Mesothelial cell of epicardium (in vitro differentiated cells): ENCODE measurements at places on chromosomes 2 and 18. TPM values are rescaled to one million over a fixed set of nuclear protein-coding genes. Genes with fewer than 3 reads are reported as not detected.

GALNT3 gene
- 8.2 to 10.1 TPM (median 8.3 TPM) in 3 replicates for total RNA-seq

L3MBTL4 gene
- 15.9 to 18.5 TPM (median 17.5 TPM) in 3 replicates for total RNA-seq

ADD2 gene
- total RNA-seq: 1.3 to 2.0 TPM (median 1.3 TPM) in 3 replicates

DNA sequence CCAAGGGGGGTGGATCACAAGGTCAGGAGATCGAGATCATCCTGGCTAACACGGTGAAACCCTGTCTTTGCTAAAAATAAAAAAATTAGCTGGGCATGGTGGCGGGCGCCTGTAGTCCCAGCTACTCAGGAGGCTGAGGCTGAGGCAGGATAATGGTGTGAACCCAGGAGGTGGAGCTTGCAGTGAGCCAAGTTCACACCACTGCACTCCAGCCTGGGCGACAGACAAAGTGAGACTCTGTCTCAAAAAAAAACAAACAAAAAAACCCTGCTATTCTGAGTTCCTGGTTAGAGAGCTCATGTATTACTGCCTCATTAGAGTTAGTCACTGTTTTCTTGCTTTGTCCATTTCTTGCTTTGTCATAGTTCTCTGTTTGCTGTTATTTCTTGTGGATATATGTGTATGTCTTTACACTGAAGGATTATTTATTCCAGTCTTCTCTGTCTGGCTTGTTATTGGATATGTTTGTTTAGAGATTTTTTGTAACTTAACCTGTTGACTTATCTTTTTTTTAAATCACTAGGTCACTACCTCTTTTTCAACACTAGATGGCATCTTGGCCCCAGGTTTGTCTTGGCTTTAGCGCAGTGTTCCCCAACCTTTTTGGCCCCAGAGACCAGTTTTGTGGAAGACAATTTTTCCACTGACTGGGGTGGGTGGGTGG lies 17.0 kb downstream of the TTLL4 start:
- DNase-seq: no peak

ABCG8 gene
- total RNA-seq: not detected in 3 replicates

DNA sequence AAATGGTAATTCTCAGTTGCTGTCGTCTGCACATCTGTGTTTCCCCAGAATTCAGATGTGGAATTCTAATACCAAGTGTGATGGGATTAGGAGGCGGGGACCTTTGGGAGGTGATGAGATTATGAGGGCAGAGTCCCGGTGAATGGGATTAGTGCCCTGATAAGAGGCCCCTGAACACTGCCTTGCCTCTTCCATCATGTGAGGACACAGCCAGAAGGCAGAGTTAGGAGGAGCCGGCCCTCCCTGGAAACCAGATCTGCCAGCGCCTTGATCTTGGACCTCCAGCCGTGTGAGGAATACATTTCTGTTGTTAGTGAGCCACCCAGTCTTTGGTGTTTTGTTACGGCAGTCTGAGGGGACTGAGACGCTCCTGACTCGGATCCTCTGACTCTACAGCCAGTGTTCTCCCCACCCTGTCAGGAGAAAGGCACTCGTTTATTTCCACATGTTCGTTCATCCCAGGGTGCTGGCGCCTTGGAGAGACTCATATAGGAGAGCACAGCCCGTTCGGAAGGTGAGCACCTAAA lies 395.0 kb downstream of the ZNF516 start:
- DNase-seq: no peak

GRCh38 chr18:43780782-43781340 lies 503.6 kb upstream of the SYT4 start:
- no peak for DNase-seq

DNA sequence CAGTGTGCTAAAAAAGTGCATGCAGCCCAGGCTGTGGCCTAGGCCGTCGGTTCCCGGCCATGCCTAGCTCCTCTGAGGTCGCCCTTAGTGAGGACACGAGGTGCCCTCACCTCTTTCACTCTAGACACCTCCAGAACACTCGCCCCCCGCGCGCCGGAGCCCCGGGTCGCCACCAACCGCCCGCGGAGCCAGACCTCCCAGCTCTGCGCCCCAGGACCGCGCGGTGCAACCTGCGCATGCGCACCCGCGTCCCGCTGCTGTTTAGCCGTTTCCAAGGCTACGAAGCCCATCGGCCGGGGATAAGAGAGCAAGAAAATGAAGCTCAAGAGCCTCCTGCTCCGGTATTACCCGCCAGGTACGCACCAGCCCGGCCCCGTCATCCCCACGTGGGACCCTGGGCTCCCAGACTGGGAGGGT lies at the start of gene DAW1:
DAW1 (plus strand) TSS at position 257 of the 417 bp plus-strand sequence; CDS start at position 316, 59 bp downstream.
- peak; percentile 73 for DNase-seq

GPR55 gene
- total RNA-seq: not detected in 3 replicates

GRCh38 chr18:58671111-58671631 lies at the start of gene MALT1:
TSS of gene MALT1 (plus strand) at chr18:58671465. CDS start at chr18:58671644, 179 bp downstream.
- DNase-seq: peak; percentile 99

- no peak for DNase-seq
Measured at GRCh38 chr18:770583-770961, 41.5 kb downstream of the YES1 start.

DNA sequence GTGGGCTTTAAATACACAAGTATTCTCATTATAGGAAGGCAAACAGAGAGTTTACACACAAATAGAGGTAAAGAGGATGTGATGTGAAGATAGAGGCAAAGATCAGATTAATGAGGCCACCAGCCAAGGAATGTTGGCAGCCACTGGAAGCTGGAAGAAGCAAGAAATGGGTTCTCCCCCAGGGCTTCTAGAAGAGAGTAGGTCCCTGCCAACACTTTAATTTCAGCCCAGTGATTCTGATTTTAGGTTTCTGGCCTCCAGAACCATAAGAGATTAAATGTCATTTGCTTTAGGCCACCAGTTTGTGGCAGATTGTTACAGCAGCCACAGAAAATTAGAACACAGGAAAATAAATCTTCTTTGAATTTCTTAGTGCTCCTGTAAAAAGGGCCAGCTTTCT lies 916.7 kb downstream of the CPS1 start:
- no peak for DNase-seq

AMMECR1L gene
- 23.1 to 24.6 TPM (median 24.1 TPM) in 3 replicates for total RNA-seq

DNA sequence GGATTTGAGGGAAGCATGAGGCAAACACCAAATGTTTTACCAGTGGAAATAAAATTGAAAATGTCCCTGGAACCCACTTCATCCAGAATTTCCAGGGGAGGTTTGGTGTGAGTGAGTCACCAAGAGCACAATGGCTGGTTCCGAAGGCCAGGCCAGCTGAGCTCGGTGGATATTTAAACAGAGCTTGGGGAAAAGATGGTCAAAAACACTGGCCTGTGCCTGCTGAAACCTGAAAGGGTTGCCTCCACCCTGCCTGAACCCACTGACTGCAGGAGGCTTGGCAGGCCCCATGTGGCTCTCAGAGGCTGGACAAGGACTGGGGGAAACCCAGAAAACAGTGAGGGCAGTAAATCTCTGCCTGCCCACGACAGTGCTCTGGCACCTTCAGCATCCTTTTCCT lies 93.9 kb downstream of the TTC32 start:
- DNase-seq: no peak

STARD6 gene
- not detected in 3 replicates for total RNA-seq

DNA sequence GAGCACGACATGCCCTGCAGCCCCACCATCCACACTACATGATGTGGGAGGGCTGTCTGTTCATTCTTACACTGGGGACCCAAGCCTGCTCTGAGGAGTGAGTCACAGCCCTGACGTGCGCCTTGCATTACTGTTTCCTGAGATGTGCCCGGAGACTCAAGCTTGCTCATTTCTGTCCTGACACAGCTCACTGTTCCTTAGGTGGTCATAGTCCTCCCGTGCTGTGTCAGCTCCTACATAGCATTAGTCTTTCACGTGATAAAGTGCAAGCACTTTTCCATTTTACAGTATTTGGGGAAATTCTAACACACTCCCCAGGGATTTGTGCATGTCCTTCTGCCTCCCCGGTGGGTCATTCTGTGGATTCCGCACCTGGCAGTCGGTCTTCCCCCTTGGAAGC lies 46.2 kb upstream of the TRIM43B start:
- DNase-seq: no peak

DNA sequence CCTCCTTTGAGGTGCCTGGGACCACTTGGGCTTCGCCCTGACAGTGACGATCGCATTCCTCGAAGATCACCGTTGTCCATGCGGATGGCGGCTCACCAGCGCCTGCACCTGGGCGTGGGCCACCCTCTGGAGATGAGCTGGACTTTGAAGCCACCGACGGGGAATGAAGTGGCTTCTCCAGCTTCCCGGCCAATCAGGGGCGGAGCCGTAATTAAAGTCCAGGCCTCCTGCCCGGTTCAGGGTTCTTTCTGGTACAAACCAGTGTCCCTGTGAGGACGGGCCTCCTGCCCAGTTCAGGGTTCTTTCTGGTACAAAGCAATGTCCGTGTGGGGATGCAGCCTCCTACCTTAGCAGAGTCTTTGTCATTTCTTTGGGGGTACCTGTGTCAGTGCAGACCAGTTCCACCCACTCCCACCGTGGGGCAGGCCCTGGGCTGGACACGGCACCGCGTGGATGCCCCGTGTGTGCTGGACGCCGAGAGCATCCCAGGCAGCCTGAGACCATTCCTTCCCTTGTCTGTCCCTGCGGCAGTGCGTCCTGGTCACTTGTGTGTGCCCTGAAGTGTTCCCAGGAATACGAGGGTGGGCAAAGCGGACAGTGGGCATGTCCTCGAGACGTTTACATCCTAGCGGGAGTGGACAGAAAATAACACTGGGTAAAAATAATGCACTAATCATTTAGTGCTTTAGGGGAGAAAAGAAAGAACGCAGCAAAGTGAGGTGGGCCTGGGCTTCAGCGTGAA lies 55.0 kb downstream of the KCNG2 start:
- DNase-seq: no peak

- DNase-seq: no peak
Measured at GRCh38 chr2:40668425-40668824, 216.5 kb upstream of the SLC8A1 start.

ITM2C gene
- total RNA-seq: 269 to 275 TPM (median 270 TPM) in 3 replicates

- DNase-seq: no peak
Measured at GRCh38 chr18:67260841-67261240, 255.7 kb downstream of the DSEL start.

DNA sequence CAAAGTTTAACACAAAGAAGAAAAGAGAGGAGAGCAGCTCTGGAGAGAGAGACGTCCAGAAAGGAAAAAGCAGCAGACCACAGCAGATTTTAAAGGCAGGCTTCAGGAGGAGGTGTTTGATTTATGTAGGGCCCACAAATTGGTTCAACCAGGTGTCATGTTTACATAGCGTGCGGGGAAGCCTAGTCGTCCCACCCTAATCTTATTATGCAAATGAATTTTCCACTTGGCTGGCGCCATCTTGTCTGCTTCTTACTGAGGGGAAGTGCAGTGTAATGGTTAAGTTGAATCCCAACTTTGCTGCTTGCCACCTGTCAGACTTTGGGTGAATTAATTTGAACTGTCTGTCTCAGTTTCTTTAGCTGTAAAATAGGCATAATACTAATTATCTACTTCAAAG lies 282.4 kb upstream of the CYRIA start:
- DNase-seq: no peak

GRCh38 chr2:125681976-125682805 lies 973.8 kb upstream of the GYPC start:
- no peak for DNase-seq

CYTIP gene
- 0.38 TPM in 1 of 3 replicates, not detected in the others for total RNA-seq

SPIRE1 gene
- 24.2 to 27.4 TPM (median 25.1 TPM) in 3 replicates for total RNA-seq

GRCh38 chr2:241514986-241515737 lies 6.8 kb upstream of the STK25 start:
- no peak for DNase-seq

- no peak for DNase-seq
Measured at GRCh38 chr2:111697560-111697959, 186.4 kb downstream of the ANAPC1 start.

- no peak for DNase-seq
Measured at GRCh38 chr18:59848002-59848401, 51.8 kb upstream of the PMAIP1 start.

- DNase-seq: no peak
Measured at GRCh38 chr18:59024829-59025228, 114.9 kb upstream of the SEC11C start.

- DNase-seq: no peak
Measured at GRCh38 chr2:17476830-17477229, 41.4 kb downstream of the RAD51AP2 start.

GULP1 gene
- 58.5 to 61.2 TPM (median 59.2 TPM) in 3 replicates for total RNA-seq

DNA sequence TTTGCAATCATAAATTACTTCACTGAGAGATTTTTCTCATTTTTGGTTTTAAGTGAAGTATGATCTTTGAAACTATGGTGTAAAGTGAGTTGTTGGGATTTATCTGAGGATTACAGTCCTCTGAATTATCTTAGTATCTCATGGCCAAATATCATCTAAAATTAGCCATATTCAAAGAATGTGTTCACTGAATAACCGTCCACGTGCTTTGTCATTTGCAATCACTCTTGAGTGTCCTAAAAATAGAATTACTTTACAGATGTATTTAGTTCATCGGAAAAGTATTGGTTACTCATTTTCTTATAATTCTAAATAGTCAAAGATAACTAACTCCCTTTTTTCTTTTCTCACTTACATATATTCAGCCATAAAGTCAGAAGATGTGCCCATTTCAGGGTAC lies 141.2 kb downstream of the RTN4 start:
- DNase-seq: no peak

C2orf76 gene
- 8.4 to 12.2 TPM (median 9.2 TPM) in 3 replicates for total RNA-seq

DNA sequence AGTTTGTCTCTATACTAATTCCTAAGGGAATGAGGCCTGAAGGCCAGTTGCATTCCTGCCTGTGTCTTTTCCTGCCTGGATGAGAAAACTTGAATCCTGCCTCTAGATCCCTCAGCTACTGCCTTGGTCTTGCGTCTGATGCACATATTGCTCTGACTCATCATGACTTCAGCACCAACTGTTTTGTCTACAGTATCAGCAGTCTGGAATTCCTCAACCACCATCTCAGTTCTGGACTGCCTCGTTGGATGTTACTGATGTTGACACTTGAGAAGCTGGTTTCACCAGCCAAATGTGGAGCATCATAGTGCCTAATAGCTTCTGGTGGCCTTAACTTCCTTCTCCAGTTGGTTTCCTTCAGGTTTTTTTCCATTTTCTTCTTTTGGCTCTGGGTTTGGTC lies 211.0 kb downstream of the CTNNA2 start:
- DNase-seq: no peak

GRCh38 chr2:4668381-4668780 lies 965.0 kb downstream of the DCDC2C start:
- DNase-seq: no peak

- DNase-seq: no peak
Measured at GRCh38 chr18:3524706-3525105, 74.7 kb downstream of the TGIF1 start.

DNA sequence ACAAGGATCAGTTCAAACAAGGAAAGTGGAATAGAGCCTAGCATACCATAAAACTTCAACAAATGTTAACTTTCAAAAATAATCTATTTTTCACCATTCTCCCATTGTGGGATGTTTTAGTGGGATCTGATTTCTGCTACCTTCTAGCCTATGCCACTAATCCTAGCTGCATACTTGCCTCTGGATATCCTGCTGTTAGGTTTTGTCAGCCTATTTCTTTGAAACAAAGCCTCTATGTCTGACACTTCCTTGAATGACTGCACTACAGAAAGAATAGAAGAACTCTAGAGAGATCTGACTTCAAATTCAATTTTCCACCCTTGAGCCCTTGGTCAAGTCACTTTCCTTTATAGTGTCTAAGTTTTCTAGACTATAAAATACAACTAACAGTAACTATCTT lies 291.5 kb downstream of the PTH2R start:
- no peak for DNase-seq
